Fibroblast of pulmonary artery (primary cell): ENCODE measurements at places on chromosomes 7 and 10.
A peak's percentile ranks its signal among the peaks of the same experiment; 100 is the strongest.

GRCh38 chr7:159034988-159035387 is 109.7 kb downstream of the VIPR2 start:
- no peak for DNase-seq

DNA sequence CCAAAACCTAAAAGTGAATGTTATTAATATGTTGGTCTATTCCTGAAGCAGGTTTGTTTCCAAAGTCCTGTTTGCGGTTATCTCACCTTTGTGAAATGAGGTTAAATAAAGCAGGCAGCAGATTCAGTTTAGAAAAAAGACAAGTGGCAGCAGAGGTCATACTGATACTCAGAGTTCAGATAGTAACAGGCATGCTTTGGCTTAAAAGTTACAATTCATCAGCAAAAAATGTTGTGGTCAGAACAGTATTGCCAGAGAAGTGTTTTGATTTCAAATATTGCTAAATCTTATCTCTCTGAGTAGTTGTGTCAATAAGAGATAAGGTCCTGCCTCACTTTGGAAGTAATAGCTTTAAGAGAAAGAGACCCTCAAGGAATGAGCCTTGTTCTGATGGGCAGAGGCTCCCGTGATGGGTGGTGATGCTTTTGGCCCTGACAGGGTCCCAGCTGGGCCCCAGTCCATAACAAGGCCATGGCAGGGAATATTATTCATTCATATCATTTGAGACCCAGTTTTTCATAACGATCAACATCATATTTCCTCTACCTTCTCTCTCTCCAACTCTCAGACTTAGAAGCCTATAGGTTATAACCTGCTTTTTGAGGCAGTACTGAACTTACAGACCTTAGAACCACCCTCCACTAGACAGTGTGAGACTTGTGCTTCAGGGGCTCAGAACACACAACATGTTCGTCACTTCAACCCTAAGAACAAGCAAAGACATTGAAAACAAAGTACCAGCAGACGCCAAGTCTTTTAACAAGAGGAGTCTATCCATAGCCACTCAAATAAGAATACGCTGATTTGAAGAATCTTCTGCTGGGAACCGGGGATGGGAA is 58.5 kb upstream of the AHR start:
- DNase-seq = peak; percentile 55

DNA sequence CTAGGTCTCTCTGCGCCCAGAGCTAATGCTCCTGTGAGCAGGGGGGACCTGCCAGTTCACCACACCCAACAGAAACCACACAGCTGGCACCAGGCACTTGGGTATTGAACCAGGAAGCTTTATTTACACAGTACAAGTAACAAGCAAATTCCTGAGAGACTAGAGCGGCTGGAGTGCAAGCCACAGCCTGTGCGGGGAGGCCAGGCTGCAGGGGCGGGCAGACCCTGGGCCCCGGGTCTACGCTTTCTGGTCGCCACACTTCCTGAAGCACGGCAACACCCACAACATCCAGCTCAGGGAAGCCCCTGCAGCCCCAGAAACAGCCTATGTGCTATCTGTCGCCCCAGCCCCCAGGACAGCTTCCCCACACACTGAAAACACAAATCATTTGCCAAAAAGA is 125.0 kb downstream of the FAM53B start:
- no peak for DNase-seq

DNA sequence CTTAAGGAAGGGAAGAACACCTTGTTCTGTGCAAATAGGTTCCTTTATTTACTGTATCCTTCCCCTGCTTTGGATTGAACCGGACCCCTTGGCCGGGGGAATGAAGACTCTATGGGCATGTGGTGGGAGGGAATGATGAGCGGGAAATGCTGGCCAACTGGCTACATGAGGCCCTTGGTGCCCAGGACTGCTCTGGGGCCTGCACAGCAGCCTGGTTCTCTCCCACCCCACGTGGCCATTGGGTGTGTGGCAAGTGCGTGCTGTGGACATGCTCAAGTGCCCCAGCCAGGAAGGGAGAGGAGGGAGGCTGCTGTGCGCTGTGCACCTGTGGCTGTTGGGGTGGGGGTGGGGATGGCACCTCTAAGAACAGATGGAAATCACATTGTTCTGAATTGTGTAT is 917.0 kb upstream of the GHITM start:
- no peak for DNase-seq

GRCh38 chr7:66036788-66037187 is 38.8 kb upstream of the ASL start:
- DNase-seq = no peak

DNA sequence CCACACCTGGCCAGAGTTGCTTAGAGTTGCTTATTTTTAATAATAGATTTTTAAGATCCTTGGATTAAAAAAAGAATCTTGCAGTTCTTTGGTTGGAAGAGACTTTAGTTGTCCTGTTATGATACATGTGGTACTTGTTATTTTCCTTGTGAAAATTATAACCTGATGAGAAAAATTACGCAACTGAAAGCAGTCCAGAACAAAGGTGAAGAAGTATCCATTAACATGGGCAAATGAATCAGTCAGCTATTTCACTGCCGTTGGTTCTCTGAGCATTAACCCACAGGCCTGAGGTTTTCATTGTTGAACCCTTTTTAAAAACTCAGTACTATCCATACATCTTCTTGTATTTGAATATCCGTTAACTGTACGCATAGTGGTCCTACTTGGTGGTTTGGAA is 68.2 kb downstream of the GALNT11 start:
- no peak for DNase-seq
